ENCODE measurements at places on chromosomes 4 and X. TPM values are rescaled to one million over a fixed set of nuclear protein-coding genes. Genes with fewer than 3 reads are reported as not detected.

- DNase-seq: no peak
Measured at GRCh38 chr4:163582703-163583102, 88.2 kb downstream of the TMA16 start.

- no peak for DNase-seq
Measured at GRCh38 chr4:186805020-186805820, 81.6 kb upstream of the FAT1 start.

DNA sequence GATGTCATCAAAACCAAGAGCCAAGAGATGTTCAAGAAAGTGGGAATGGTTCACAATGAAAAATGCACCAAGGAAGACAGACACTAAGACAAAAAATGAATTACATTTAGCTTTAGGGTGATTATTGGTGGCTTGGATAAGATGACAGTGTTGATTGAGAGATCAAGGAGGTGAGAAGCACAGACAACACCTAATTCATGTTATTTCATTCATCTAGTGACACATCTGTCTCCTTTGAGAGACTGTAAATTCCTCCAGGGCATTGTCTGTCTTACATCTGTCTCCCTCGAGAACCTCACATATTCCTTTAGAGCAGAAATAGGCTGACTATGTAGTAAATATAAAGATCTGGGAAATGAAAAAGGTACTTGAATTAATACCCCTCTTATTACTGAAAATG is 94.2 kb upstream of the SMIM31 start:
- DNase-seq: no peak

- DNase-seq: no peak
Measured at GRCh38 chr4:107213880-107214279, 177.8 kb upstream of the DKK2 start.

DNA sequence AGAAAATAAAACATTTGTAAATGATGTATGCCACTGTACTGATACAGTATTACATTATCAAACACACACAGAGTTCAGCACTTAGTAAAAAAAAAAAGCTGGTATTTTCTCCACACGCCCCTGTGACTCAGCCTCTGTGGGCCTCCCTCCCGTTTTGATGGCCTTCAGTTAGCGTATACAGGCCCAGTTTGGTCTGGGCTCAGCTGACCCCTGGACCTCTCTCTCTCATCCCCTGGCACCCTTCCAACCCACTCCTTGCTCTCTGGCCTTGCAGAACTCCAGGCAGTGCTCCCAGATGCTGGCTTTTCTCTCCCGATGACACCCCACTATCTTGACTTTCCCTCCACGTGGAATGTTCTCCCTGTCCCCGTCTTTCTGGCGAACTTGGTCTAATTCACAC is 89.0 kb upstream of the LIMCH1 start:
- DNase-seq: no peak

DNA sequence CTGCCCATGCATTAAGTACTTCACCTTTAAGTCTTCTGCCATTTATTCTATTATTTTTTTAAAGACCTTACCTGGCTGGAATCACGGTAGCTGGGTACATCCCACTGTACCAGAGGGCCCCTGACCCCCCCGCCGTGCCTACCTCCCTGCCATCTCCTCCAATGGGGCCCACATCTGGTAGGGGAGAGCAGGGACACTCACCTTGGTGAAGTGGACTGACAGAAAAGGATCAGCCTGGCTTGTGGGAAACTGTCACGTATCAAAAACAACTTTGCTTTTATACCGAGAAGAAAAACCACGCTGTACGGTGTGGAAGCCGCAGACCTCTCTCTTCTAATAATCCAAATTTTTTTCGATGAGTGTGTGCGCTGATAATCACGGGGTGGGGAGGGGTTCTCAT is at the start of gene FOXP3:
TSS of gene FOXP3 (minus strand) at position 251 of the 400 bp plus-strand sequence. CDS start 6,205 bp downstream, outside the sequence.
- DNase-seq: no peak

DNA sequence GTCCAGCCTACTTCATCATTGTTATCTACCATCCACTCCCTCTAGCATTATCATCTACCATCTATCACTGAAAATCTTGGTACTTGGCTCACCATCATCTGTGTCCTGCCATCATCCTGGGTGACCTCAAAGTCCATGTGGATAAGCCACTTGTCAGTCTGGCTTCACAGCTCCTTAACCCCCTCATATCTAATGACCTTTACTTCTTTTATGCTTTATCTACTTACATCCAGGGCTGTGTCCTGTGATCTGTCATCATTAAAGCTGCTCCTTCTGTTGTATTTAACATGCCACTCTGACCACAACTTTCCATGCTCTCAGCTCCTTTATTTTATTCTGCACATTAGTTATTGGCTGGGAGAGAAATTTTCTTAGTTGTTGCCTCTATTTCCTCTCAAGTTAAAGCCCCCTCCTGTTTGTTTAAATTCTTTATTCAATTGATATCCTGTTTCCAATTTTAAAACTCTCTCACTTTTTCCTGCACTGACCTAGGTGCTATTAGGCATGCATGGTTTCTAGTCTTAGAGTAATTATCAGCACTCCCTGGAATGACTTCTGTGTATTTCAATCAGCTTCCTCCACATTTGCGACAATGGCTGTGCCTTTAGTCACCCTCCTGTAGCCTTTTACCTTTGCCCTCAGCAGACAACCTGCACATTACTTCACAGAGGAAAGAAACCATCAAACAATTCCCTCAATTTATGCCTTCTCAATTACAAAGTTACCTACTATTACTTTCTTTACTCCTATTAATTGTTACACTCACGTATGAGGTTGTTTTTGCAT is 8.1 kb upstream of the FABP2 start:
- no peak for DNase-seq

DNA sequence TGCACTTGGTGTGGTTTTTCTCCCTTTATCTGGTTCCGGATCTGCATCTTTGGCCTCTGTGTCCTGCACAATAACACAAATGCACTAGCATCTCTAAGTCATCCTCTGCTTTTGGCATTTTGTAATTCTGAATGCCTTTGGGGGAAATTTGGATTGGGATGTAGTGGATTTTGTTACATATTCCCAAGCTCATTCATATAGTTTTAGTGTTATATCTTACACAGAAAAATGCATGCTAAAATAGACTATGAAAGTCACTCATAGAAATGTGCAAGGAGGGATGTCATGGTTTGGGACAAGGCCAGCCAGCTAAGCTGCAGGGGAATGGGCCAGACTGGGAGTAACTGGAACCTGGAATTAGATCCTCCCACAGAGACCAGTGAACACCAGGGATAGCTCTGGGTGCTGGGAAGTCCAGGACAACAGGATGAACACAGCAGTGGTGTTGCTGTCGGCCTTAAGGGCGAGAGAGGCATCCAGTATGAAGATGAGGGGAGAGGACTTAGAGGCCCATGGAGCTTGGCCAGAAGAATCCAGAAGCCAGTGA is 20.1 kb downstream of the ENPP6 start:
- no peak for DNase-seq

DNA sequence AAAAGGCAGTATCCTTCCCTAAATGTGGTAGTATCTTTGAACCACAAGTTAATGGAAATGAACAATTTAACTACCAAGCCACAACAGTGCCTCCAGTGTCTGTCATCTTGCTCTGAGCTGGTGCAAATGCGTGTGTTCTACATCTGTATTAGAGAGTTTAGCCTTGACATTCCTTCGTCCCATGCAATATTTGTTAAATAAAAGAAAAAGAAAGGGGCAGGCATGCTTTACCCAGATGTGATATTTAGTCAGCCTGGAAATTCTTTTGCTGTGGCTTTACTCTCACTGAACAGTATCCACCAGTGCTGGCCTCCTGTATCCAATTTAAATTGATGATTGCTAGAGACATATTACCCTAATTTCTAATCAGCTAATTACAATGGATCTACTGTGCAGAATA is 310.5 kb downstream of the CFAP299 start:
- peak; percentile 5 for DNase-seq

DNA sequence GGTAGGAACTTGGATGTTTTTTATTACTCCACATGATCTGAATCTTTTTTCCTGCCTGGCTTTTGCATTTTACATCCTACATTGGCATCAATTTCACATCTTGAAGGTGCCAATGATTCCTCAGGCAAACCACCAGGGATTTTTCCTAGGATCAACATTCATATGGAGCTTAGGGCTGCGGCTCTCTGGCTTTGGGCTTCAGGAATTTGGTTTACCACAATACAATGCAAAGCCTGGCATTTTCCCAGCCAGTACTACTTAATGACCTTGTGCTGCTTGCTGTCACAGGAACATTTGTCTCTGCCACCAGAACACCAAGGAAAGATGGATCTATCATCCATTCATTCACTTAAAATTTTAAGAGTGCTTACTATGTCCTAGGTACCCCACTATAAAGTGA is 180.7 kb downstream of the PDGFC start:
- DNase-seq: no peak

- no peak for DNase-seq
Measured at GRCh38 chr4:150039274-150040127, 38.7 kb upstream of the DCLK2 start.

GRCh38 chr4:157999723-158000122 is 173.1 kb downstream of the GASK1B start:
- no peak for DNase-seq

DNA sequence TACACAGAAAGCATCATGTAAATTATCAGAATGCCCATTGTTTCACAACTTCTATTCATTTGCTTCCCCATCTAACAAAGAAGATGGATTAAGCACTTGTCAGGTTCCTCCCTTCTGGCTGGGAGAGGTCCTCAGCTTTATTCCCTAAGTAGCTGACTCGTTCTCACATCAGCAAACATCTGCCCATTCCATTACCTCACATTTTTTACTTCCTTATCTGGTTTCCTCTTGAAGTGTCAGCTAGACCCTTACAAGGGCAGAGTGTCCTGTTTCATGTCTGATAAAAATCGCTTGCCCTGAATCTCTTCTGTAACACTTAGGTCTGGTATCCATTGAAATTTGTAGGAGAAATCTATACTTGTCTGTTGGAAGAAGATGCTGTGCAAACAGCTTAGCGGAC is 34.7 kb downstream of the TMPRSS11A start:
- no peak for DNase-seq

GRCh38 chrX:115311601-115312001 is 22.1 kb downstream of the LUZP4 start:
- no peak for DNase-seq

Gene GPRASP1
- polyA plus RNA-seq: 0.60 TPM

Gene CENPE
- 2.4 TPM for polyA plus RNA-seq

Gene TMEM192
- polyA plus RNA-seq: 11.1 TPM

Gene CXCL1
- 0.53 TPM for polyA plus RNA-seq

Gene IL2RG
- polyA plus RNA-seq: not detected

Gene UGT2B17
- polyA plus RNA-seq: not detected

Gene SYTL4
- 3.3 TPM for polyA plus RNA-seq

Gene AWAT2
- not detected for polyA plus RNA-seq

Gene UGT2B15
- not detected for polyA plus RNA-seq

Gene MID1
- 42.6 TPM for polyA plus RNA-seq
